Stimulated activated effector memory CD8-positive, alpha-beta T cell treated with anti-CD3 and anti-CD28 coated beads, Interleukin-12 subunit alpha, Interleukin-12 subunit beta, amount 100 ng/mL, for 72 hours (primary cell): ENCODE measurements at places on chromosomes 11 and 22.

GRCh38 chr11:118485273-118485672 lies 42.0 kb upstream of the TTC36 start:
- DNase-seq, result no peak

- no peak for DNase-seq
Observed at GRCh38 chr11:20163783-20164481, 3.7 kb upstream of the DBX1 start.

DNA sequence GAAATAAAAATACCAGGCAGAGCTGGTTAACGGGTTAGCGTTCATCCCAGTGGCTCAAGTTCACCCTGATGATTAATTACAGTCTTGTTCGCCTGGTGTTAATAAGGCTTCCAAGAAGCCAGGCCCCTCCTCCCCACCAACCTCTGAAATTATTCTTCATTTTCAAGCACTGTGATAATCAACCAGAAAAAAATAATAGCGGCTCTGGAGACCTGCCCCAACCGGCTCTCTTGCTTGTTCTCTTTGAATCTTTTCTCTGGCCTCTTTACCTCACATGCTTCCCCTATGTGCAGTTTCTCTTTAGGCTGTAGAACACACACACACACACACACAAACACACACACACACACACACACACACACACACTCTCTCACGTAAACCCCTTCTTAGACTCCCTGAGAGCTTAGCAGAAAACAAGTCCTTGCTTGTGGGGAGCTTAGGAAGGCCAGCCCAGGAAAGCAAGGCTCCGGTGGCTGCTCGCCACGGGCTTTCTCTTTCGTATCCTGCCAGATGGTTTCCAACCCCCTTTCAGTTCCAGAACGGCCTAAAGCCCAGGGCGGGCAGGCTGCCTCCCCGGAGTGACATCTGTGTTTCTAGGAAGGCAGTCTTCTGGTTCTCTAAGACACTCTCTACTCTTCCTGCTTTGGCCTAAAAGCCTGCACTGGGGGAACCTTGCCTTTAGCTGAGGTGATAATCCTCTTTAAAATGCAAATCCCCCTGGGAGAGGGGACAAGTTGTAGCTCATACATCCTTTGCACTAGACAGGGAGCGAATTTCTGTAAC lies 106.4 kb upstream of the SESN3 start:
- DNase-seq, result no peak

- no peak for DNase-seq
Observed at GRCh38 chr11:63142459-63142858, 1.6 kb downstream of the SLC22A24 start.

DNA sequence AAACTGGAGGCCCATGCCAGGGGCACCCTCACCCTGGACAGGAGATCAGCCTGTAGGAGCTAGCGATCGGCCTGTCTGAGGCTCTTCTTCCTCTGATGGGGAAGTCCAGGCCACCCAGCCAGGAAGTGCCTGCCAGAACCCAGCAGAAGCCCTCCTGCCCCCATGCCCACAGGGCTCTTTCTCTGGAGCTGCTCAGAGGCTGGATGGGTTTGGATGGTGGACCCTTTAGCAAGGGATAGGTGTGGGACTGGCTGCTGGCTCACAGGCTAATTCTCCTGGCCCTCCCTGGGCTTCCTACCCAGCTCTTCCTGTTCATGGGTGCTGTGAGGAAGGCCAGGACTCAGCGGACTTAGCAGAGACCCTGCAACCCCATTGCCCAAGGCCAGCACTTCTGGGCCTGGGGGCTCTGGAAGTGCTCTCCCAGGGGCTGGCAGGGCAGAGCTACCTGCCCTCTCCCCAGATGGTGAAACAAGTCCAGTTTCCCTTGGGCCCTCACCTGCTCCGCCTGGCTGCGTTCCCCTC lies 7.6 kb downstream of the FXYD2 start:
- no peak for DNase-seq

DNA sequence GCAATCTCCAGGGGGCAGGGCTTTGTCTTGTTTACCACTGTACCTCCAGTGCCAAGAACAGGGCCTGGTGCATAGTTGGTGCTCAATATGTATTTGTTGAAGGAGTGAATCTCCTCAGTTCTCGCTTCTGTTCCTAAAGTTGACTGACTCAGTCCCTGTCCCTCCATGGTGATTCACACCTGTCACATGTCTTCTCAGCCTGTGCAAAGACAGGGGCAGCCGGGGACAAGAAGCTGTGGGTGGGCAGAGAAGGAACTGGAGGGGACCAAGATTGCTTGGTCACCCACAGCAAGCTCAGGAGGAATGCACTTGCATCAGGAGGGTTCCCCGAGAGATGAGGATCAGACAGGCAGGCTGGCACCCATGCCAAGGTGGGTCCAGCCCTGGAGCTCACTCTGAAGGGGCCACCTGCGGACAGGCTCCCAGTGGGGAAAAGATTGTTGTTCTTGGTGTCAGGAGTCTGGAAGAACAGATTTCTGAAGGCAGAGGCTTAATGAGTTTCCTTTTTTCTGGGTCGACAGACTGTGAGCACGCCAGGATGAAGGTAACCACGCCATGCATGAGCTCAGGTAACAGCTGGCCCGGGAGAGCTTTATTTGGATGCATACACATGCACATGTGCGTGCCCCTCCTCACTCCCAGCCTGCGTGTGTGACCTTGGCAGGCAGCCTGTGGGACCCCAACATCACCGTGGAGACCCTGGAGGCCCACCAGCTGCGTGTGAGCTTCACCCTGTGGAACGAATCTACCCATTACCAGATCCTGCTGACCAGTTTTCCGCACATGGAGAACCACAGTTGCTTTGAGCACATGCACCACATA lies 16.9 kb downstream of the IL17RA start:
- no peak for DNase-seq

DNA sequence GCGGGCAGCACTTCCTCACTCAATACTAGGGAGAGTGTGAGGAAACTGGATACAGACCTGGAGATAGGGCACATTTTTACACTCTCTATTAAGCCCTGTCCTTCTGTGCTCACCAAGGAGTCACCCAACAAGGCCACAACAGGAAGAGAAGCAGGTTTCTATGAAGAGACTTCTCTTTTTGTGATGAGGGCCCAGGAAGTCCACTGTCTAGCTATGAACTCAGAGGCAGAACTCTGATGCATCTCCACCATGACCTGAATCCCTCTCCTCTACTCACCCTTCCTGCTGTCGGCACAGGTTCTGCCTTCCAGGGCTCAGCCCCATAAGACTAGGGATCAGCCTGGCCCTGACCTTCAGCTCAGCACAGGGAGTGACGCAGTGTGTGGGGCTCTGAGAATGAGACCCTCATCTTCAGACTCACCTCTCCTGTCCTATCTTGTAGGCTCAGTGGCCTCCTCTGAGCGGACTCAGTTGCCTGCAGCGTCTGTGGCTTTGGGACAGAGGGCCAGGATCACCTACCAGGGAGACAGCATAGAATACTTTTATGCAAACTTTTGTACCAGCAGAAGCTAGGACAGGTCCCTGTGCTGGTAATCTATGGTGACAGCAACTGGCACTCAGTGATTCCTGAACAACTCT lies 49.3 kb upstream of the IGLL5 start:
- no peak for DNase-seq

DNA sequence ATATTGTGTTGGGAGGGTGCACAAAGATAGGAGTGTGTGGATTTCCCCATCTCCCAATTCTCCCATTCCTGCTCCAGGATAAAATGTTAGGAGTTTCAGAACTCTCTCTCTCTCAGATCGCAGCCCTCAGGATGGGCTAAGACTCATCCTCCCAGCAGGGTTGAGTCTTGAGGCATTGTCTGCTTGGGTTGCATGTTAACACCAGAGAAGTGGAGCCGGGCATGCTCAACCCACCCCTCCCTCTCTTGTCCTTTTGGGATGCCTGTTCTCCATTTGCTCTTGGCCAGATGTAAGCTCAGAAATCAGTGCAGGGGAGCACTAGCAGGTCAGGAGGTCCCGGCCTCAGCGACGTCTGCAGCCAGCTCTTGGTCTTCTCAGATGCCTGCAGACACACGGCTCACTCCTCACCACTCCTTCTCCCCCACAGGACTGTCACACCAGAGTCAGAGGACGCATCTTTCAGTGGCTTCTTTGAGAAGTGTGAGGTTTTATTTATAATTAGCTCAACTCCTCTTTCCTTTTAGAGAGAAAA lies 1456.5 kb downstream of the TBC1D22A start:
- no peak for DNase-seq

DNA sequence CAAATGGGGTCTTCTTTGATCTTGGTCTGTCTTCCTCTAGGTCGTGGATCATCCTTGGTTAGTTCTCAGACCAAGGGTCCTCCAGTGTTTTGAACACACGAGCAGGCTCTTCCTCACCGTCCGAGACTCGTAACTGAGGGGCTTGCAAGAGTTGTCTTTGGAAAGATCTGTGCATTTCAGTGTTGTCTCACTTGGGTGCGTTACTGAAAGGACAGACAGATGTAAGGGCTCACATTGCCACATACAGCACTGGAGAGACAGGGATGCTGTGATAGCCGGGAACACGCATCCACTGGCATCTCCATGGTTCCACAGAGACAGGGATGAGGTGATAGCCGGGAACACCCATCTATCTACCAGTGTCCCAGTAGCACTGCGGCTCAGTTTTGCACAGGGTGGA lies 15.7 kb downstream of the GLB1L2 start:
- no peak for DNase-seq

GRCh38 chr11:104529213-104529612 lies 365.3 kb upstream of the PDGFD start:
- no peak for DNase-seq

GRCh38 chr11:69203381-69203780 lies 47.6 kb downstream of the SMIM38 start:
- DNase-seq, result no peak

GRCh38 chr11:27209562-27210005 lies 153.4 kb downstream of the CCDC34 start:
- DNase-seq, result no peak

GRCh38 chr11:118334745-118335144 lies 7.8 kb downstream of the CD3D start:
- no peak for DNase-seq

DNA sequence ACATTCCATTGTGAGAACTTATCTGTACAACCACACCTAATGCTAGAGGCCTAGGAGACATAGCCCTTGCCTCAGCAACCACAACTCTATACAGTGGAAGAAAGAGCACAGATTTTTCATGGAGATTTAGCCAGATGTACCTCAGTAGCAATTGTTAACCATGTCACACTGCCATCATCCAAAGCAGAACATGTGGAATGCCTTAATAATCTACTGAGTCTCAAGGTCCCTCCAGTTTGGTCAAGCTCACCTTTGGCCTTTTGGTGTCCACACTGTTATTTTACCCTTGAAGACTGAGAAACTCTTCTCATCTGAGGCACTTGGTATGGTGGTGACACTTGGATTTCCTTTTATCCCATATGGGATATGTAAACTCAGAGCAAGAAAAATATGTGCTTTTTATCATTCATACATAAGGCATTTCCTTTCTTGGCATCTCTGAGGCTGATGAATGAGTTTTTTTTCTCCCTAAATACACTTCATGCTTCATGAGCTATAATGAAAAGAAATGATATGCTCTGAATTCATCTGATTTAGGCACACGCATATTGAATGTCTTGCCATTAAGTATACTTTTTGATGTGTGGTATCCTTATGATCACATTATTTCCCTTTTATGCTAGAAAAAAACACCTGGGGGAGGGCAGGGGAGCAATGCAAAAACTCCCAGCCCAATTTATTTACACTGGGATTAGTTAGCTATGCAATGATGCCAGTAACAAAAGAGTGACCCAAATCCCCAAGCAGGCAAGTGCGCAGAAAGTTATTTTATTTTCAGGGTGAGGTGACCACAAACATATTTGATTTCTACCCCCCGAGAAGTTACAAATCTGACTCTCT lies 63.3 kb upstream of the ME3 start:
- no peak for DNase-seq
